Kidney epithelial cell (primary cell): ENCODE measurements at places on chromosomes 12 and 14.

- DNase-seq, result no peak
These were observed 230.2 kb upstream of the NAV3 start for GRCh38 chr12:77600468-77600843.

DNA sequence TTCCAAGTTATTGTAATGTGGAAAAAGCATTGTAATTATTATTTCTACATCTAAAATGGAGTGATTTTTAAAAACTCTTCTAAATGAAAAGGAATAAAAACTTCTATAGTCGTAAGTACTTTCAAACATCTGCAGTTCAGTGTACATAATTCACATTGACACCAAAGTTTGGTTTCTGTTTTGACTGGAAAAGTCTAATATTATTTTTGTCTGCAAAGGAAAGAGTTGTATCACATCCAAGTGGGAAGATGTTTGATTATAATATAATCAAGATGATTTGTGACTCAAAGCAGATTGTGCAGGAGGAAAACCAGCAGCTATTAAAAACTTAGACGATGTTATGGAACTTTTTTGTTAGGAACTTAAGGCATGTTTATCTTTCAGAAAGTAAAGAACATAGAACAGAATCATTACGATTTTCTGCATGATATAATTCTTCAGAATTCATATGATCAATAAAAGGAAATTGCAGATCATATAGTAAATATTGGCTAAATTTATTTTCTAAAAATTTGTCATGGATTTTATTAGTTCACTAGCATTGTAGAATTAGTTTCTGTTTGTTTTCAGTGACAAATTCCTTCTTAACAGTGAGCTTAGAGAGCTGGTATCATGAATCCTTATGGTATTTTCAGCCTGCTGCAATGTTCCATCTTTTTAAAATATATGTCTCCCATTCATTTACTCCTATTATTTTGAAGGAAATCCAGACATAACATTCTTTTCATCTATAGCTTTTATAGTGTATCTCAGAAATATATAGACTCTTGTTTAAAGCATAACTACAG, 145.8 kb downstream of the MIPOL1 start:
- DNase-seq, result no peak

GRCh38 chr12:40575987-40576386, 116.3 kb upstream of the CNTN1 start:
- DNase-seq, result no peak

GRCh38 chr12:105358789-105359188, 28.3 kb downstream of the C12orf75 start:
- no peak for DNase-seq
